Iris pigment epithelial cell (primary cell): ENCODE measurements at places on chromosomes 3 and 15.

- no peak for DNase-seq
These were observed 116.2 kb upstream of the PLAAT1 start for GRCh38 chr3:193124861-193125260.

GRCh38 chr3:177498037-177498857 lies 301.0 kb upstream of the TBL1XR1 start:
- DNase-seq, result peak; percentile 81

DNA sequence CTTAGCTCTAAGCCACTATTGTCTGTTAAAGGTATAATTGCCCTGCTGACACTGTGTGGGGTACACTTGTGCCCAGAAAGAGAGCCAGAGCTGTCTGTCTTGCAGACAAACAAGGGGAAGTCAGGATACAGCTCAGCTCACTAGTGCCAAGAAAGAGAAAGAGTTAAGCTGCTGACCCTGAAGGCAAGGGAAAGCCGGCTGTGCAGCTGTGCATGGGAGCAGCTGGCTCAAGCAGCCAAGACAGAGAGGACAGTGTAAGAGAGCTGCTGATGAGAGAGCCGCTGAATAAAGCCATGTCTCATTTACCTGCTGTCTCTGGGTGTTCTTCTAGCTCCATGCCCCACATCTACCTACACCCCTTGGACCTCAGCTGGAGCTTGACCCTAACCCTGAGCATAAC lies 428.1 kb upstream of the NAALADL2 start:
- DNase-seq, result no peak

DNA sequence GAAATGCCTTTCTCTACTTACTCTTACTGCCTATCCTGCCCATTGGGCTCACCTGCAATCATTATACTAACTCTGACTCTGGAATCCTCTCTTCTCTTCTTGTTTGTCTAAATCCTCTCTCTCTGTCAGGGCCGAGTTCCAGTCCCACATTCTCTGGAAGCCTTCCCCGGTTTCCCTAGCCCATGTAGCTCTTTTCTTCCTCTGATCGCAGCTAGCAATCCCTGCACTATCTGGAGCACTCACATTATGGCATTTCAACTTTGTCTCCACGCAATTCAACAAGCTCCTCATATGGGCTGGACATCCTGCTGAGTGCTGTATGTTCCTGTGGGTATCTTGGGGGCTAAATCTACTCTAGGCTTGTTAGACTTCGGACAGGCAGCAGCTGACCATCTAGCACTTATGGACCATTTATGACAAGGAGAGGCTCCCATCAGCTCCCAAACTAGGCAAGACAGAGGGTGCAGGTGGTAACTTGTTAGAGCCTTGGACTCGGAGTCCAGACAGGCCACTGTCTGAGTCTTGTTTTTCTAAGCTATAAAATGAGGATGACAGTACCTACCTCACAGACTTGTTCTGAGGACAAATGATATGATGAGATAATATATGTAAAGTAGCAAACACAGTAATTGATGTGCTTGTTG lies 58.3 kb downstream of the EPHB3 start:
- DNase-seq, result no peak

- peak; percentile 53 for DNase-seq
These were observed 2.2 kb upstream of the BNIP2 start for GRCh38 chr15:59691194-59691805.

GRCh38 chr3:148077318-148077923 lies 620.3 kb upstream of the AGTR1 start:
- peak; percentile 28 for DNase-seq

- DNase-seq, result peak; percentile 1
These were observed 87.8 kb downstream of the C3orf85 start for GRCh38 chr3:109224333-109224732.

DNA sequence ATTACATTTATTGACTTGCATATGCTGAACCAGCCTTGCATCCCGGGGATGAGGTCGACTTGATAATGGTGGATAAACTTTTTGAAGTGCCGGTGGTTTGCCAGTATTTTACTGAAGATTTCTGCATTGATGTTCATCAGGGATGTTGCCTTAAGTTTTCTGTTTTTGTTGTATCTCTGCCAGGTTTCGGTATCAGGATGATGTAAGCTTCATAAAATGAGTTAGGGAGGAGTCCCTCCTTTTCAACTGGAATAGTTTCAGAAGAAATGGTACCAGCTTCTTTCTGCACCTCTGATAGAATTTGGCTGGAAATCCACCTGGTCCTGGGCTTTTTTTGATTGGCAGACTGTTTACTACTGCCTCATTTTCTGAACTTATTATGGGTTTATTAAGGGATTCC lies 250.8 kb downstream of the TBC1D5 start:
- DNase-seq, result peak; percentile 89

- DNase-seq, result peak; percentile 28
These were observed 198.8 kb upstream of the TGFBR2 start for GRCh38 chr3:30407651-30408050.

GRCh38 chr15:41789236-41789635 lies 15.0 kb downstream of the MAPKBP1 start:
- no peak for DNase-seq

DNA sequence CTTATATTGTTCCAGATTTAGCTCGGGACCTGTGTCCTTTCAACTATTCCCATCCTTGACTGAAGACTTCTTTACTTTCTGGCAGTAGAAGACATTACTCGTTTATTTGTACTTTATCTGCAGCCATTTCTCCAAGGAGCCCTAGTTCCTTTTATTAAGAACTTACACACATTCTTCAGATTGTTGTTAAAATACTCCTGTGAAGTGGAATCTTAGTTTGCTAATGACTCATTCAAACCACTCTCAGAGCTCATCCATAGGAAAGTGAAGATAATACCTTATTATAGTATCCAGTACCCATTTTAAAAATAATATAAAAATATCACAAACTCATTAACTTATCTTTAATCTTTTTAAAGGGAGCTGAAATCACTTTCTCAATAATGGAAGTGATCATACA lies 63.5 kb downstream of the C3orf70 start:
- peak; percentile 61 for DNase-seq

DNA sequence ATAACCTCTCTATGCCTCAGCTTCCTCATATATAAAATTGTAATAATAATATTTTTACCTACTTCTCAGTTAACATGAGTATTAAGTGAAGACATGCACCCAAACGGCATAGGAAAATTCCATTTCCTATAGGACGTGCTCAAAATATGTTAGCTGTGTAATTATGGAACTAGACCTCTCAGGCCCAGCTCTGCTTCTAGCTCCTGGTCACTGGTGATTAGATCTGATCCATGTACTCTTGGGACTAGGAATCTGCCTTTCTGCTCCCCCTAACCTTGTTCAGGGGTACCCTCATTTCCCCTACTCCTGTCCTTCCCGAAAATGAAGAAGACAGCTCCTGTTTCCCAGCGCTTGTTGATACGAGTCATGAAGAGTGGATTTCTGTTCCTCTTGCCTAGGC lies 29.6 kb downstream of the TF start:
- DNase-seq, result no peak

GRCh38 chr15:31031471-31032067 lies 40.1 kb upstream of the MTMR10 start:
- peak; percentile 78 for DNase-seq

GRCh38 chr3:195062866-195063540 lies 208.0 kb downstream of the XXYLT1 start:
- no peak for DNase-seq

DNA sequence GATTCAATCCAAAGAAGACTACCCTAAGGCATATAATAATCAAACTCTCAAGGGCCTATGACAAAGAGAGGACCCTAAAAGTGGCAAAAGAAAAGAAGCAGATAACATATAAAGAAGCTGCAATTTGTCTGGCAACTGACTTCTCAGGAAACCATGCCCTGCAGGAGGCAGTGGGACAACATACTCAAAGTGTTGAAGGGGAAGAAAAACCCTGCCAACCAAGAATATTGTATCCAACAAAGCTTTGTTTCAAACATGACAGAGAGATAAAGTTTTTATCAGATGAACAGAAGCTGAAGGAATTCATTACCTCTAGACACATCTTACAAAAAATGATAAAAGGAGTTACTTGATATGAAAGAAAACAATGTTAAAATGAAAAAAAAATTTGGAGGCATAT lies 167.1 kb downstream of the VPS13C start:
- no peak for DNase-seq

GRCh38 chr3:43742920-43743319 lies 52.2 kb downstream of the ABHD5 start:
- peak; percentile 68 for DNase-seq

DNA sequence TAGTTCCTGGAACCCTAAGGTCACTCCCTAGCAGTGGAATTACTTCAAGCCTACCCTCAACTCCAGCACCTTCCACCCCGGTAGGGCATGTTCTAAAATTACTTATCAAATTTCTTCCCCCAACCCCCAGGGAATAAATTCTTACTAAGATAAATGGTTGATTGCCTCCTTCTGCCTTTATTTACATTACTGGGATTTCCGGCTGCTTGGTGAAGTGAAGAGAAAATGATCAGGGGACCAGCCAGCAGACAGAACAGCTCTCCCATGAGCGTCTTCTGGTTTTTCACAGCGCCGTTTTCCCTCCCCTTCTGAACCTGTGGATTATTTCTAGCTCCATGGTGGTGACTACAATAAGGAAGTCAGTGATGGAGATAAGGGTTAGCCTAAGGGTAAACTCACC lies 521.5 kb upstream of the PPP2R3A start:
- no peak for DNase-seq

DNA sequence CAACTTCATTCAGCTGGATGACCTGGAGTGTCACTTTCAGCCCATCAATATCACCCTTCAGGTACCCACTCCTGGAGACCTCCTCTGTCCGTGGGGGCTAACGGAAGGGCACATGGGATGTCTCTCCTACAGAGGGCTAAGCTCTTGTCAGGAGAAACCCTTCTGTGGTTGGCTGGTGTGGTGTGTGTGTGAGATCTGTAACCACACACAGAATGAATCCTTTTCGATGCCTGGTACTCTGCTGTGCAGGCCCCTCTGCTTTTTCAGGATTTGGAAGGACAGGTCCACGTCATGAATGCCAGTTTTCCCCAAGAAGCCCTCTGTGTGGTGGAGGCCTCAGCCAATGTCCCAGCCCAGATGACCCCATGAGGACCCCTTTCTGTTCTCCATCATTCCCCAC lies 117.7 kb upstream of the CTDSPL start:
- no peak for DNase-seq

DNA sequence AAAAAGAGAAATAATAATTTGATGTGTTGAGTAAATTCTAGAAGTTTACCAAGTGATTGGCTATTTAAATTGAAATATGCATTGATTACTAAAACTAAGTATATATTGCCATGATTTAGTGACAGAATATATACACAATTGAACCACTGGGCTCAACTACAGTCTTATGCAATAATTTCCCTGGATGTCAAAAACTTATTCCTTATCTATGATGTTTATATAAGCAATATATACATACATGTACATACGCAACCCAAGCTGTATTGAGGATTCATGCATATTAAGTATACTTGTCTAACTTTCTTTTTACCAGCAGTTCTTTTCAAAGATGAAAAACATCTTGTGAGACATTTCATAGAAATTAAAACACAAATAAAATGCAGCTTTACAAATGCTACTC lies 165.8 kb downstream of the ZIC4 start:
- DNase-seq, result no peak

GRCh38 chr15:63490345-63491034 lies 13.9 kb upstream of the USP3 start:
- DNase-seq, result no peak

DNA sequence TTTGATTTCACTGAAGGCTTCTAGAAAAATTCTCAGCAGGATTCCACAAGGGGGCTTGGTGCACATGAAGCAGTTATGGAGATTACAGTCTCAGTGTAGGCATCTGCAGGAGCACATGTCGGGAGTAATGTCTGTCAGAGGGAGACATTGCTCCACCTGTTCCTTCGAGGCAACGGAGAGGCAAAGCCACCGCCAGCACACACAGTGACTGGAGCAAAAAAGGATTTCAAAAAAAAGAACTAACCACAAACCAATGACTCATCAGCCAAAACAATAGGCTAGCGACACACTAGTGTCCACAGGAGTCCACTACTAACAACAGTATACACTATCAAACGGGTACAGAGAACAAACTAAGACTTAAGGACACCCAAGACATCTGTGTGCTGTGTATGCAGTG lies 68.9 kb downstream of the NPTN start:
- peak; percentile 48 for DNase-seq
